GF-D8 (cell line): ENCODE measurements at places on chromosomes 13 and 19.

- DNase-seq, result no peak
Observed at GRCh38 chr13:43196086-43196621, 172.8 kb downstream of the DNAJC15 start.

GRCh38 chr19:16449330-16449961 lies 22.3 kb downstream of the EPS15L1 start:
- peak; percentile 82 for DNase-seq

DNA sequence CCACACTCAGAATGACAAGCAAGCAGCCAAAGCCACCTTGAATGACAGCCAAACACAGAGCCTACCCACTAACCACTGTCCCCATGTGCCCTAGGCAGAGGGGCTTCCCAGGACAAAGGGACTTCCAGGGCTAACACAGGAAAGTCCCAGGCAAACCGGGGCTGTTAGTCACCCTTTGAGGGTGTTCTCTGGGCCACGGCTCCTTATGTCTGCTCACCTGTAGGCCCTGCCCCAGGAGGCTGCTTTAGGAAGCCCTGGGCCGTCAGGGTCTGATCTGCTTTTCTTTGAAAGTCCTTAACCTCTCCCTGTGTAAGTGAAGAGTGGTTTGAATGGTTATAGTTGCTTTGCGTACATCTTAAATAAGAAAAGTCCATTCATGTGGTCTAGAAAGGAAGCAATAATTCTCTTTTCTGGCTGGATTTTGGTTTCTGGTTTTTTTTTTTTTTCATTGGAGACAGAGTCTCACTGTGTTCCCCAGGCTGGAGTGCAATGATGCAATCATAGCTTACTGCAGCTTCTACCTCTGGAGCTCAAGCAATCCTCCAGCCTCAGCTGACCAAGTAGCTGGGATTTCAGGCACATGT lies 161.4 kb downstream of the EFNB2 start:
- no peak for DNase-seq

DNA sequence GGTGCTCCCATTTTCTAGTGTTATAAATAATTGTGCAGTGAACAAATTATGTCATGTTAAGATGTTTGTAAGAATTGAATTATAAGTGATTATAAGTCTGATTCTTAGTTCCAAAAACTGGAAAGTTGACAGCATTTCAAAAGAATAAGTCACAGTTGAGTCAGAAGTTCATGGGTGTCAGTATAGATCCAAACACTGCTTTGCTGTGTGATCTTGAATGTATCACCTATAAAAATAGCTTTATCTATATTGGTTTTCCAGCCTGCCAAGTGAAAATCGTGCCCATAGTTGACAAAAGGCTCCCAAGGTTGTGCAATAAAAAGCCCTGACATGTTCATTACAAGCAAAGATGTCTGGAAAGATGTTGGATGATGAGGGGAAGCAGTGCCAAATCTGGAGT lies 336.0 kb downstream of the MTUS2 start:
- no peak for DNase-seq

- DNase-seq, result no peak
Observed at GRCh38 chr19:45408830-45409556, 2.5 kb downstream of the POLR1G start.

DNA sequence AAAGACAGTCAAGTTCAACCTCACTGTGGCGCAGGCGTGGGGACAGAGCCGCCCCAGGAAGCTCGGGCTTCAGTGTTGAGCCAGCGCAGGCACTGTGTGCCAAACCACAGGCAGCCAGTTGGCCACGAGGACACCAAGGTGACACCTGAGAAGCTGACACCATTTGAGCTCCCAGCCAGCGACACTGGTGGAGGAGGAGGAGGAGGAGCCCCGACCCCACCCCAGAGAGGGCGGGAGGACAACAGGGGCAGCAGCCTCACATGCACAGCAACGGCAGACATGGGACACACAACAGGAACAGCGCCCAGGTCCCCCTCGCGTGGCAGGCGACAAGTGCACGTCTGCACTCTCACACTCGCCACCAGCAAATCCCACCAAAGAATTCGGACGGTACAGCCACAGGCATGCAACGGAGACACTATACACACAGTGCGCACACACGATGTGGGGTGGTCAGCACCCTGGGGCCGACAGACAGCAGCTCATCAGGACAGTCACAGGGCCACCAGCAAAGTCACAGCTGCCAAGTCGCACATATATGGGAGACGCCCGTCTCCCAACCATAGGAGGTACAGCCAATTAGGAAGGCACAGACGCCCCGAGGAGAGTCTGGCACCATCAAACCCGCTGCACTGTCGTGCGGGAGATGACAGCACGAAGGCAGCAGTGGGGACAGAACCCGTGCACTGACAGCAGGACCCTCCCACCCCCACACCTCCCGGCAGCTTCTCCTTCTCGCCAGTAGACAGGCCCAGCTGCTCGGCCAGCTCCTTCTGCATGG lies 3.4 kb downstream of the EIF3G start:
- no peak for DNase-seq

DNA sequence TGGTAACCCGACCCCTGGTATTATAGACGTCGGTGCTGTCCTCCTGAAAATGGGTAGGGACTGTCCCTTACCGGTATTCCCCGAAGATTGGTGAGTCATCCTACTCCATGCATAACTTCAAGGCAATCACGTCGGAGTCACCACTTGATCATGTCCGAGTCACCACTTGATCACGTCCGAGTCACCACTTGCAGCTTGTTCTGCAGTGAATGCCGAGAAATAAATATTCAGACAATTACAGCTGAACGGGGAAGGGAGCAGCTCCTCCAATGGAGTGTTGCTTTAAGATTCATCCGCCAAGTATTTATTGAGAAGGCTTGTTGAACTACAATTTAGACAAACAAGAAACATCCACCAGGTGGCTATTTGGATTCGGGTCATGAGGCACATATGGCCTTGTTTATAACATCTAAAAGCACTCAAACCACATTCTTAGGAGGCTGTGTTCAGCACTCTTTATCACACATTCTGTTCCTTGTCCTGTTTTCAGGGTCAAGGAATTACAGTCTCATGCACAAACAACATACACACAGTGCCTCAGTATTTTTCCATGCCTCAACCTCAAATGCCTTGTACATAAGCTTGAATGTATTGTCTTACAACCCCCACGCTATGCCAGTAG lies 43.1 kb downstream of the ZNF726 start:
- no peak for DNase-seq

GRCh38 chr19:8697671-8698432 lies 743 bp downstream of the ACTL9 start:
- no peak for DNase-seq
